ENCODE measurements at places on chromosomes 11 and 22. TPM values are rescaled to one million over a fixed set of nuclear protein-coding genes. Genes with fewer than 3 reads are reported as not detected.

HSPB2 gene
- not detected for total RNA-seq

DBX1 gene
- total RNA-seq, result not detected

MMP12 gene
- total RNA-seq, result not detected

NXPE2 gene
- total RNA-seq, result 0.76 TPM

IGSF9B gene
- not detected for total RNA-seq

FCHSD2 gene
- total RNA-seq, result 9.4 TPM

TMEM41B gene
- 54.0 TPM for total RNA-seq

All from placental epithelial cell (primary cell).